AG04450 (cell line): ENCODE measurements at places on chromosomes 5 and 9.

- DNase-seq, result no peak
These were observed 303 bp downstream of the LIFR start for GRCh38 chr5:38556088-38556598.

- DNase-seq, result no peak
These were observed 88.8 kb downstream of the NR3C1 start for GRCh38 chr5:143314659-143315058.

GRCh38 chr9:13814647-13815400 lies 499.1 kb downstream of the NFIB start:
- DNase-seq, result no peak

DNA sequence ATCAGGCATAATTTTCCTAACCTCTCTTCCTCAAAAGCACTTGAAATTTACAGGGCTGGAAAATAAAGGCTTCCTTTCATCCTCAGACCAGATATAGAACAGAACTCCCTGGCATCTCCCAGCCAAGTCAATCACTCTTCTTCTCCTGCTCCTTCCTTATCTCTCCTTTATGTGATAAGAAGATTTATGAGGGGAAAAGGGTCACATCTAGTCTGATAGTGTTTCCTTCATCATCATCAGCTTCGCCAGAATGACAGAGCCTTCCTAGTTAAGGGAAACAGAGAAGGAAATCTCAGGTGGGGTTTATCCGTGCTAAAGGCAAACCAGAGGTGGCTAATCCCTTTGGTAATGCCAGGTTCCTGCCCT lies 36.2 kb downstream of the LIX1 start:
- no peak for DNase-seq

DNA sequence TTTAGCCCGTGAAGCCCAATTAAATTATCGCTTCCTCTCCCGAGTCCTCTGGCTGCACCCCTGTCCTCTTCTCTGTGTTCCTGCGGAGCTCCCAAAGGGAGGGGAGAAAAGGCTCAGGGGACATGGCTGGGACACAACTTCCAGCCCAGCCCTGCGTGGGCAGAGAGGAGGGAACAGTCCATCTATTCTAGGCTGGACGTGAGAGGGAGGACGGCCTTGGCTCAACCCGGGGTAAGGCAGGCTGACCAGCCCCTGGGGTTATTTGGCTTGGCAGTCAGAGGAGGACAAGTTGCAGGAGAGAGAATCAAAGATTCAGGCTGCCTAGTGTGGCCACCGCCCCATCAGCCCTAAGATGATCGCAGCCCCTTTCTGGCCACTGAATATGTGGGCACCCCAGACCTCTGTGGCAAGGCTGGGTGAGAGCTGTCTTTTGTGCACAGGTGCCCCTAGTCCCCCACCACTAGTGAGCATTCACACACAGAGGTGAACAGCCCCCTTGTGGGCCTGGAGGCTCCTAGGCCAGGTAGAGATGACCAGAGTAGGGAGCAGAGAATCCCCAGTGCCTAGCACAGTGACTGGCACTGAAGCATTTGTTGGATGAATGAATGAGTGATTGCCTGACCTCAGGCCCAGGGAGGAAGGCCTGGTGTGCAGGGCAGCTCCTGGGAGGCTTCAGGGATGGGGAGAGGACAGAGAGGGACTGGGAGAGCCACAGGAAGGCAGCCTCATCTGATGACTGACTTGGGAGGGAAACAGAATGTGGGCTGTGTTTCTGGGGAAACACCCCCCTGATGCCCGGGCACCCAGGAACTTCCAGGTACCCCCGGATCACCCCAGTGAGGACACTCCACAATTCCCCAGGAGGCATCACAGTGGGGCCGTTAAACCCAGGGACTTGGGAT lies 133.9 kb downstream of the C9orf50 start:
- DNase-seq, result no peak

DNA sequence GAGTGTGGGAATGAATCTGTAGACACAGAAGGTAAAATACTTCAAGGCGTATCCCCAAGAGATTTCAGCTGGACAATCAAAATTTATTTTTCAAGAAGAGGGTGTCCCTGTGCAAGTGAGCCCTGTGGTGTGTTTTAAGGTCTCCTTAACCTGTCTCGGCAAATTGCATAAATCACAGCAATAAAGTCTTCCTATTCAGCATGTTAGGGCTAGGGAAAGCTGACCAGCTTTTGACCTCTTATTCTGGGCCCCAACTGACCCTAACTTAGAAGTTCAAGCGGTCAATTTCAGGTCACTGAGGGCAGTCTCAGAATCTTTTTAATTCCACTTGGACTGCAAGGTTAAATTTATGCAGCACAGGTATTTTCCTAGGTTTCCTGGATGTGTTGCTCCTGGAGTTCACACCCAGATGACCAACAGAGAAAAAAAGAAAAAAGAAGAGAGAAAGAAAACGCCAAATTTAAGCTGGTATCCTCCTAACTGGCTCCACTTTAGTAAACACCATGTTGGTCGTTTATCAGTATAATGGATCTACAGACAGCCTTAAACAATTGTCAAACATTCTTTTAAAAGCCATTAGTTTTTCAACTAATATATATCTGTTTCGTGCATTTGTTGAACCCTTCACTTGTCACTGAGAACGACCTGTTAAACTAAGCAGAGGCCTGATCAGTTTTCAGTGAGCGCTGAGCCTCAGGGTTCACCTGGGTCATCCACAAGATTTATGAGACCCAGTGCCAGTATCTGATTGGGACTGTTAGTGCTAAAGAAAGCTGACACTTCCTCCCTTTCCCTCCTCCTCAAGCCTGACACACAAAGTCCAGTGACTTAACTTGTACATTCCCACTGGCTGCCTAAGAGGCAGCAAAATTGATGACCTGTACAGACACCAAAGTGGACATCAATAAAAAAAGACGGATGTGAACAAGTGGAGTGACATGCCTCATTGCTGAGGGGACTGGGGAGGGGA lies 546.1 kb downstream of the NR2F1-AS1 start:
- no peak for DNase-seq

DNA sequence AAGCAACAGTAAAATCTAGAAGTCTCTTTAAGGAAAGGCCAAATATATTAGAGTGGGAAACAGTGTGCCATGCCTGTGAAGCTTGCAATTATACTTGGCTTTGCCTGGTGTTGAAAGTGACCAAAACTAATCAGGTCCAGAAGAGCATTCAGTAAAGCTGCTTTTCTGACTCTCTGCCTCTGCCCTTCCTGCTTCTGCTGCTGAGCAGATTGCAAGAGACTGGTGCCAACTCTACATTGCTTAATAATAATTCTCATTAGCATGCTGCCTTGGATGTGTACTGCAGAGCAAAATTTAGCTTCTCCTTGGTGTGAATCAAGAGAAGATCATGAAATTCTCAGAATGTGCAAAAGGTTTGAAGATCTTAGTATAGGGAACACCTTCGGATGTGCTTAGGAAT lies 120.4 kb upstream of the RFX3 start:
- DNase-seq, result no peak

DNA sequence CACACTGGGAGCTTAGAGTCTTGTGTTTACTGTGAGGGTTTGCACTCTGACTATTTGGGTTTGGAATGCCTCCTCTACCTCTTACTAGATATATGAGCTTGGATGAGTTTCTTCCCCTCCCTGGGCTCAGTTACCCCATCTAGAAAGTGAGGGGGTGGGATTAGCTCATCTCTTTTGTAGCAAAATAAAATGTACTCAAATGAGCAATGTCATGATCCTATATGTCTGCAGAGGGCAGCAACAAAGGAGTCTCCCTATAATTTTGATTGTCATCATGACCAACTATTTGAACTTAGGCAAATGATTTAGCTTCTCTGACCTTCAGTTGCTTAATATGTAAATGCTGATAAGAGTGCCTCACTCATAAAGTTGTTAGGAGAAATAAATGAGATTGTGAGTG lies 109.0 kb downstream of the DPYSL3 start:
- DNase-seq, result no peak
